Activated naive CD8-positive, alpha-beta T cell treated with anti-CD3 and anti-CD28 coated beads, Interleukin-2, amount 10 ng/mL, durations not matched to agents 7 days and 5 days (primary cell): ENCODE measurements at places on chromosomes 3 and 15.

- DNase-seq, result no peak
Observed at GRCh38 chr15:82398785-82399184, 30.8 kb upstream of the GOLGA6L9 start.

DNA sequence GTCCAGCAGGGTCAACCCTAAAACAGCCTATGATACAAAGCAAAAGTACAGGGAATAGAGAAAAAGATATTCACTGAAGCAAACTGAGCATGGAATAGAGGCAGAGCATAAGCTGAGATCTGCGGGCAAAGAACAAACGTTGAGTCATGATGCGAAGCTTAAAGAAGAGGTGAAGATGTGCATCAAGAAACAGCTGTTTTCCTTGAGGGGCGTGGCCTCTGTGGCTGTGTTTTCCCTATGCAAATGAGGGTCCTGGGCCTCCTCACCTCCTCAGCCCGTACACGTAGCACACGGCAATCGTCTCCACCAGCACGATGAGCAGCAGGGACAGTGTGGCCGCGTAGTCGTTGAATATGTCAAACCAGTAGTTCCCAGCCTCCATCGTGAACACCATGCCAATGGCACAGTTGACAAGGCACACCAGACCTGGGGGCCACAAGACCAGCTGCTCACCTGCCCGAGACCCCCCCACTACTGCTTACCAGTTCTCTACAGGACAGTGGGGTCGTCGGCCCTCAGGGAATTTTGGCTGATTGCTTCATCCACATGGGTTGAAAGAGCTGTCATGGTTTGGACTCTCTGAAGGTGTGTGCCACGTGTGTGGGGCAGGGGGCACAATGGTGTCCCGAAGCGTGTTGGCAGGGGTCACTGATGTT is 33.6 kb downstream of the SLC6A20 start:
- no peak for DNase-seq

DNA sequence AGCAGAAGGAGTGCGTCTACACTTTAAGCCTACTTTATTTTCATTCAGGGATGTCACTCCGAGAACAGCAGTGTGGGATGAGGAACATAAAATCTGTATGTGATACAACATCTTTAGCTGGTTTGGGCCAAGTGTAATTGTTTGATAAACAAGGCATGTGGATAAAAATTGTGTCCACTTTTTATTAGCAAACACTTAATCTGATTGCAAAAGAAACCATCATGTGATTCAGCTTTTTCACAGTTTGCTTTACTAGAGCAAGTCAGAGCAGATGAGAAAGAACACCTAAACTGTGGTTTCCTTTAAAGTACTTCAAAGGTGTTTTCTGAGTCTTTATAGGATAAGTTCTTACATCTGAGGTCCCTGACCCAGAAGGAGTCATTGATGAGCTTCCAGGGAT is 237.9 kb downstream of the THSD4 start:
- DNase-seq, result no peak

DNA sequence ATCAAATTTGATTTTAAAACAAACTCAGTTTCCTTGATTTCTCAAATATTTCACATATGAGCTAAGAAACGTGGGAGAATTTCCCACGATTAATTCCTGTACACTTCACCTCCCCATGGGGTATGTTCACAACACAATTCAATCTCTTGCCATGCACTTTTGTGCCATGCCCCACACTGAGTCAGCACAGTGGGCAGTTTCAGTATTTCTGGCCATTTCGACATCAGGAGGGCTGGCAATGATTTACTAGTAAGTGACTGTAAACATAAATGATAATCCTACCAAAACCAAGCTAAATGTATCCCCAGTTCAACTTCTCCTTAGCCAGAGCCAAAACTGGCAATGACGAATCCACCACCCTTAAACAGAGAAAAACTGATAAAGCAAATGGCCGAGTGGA is 293.6 kb downstream of the FGF12 start:
- DNase-seq, result no peak
